ENCODE measurements at places on chromosomes 6 and 20. TPM values are rescaled to one million over a fixed set of nuclear protein-coding genes. Genes with fewer than 3 reads are reported as not detected.

The TTK gene
- polyA plus RNA-seq: 1.2 TPM

The ROMO1 gene
- 332 TPM for polyA plus RNA-seq

The VWA7 gene
- 2.8 TPM for polyA plus RNA-seq

The PGM3 gene
- polyA plus RNA-seq: 16.2 TPM

The BTNL2 gene
- not detected for polyA plus RNA-seq

The GABRR1 gene
- polyA plus RNA-seq: not detected

- DNase-seq: peak; percentile 87
Observed at GRCh38 chr6:36851149-36851614, 11.9 kb upstream of the CPNE5 start.

DNA sequence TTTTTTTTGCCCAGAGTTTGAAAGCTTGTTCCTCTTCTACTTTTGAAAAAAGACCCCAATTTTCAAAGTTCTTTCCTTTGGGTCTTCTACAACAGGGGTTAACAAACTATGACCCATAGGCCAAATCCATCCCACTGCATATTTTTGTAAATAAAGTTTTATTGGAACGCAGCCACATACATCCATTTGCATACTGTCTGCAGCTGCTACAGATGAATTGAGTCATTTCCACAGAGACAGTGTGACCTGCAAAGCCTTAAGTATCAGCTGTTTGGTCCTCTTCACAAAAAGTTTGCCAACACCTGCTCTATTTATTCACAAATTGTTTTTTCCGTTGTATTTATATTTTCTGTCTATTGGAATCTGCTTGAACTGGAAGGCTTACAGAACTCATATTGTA, 189.2 kb downstream of the TBC1D7 start:
- DNase-seq: no peak

DNA sequence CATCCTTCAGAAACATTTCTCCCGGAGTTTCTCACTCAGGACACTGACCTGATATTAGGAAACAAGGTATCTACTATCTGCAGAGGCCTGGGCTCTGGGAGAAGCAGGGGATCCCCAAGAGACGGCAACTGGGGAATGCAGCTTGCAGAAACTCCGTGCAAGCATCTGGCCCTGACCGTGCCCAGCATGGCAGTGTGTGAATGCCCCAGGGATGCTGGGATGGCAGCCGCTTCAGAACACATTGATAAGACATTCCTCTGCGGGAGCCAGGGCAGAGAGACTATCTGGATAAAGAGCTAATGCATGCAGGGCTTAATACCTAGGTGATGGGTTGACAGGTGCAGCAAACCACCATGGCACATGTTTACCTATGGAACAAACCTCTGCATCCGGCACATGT, 55.4 kb downstream of the NFATC2 start:
- DNase-seq: no peak

DNA sequence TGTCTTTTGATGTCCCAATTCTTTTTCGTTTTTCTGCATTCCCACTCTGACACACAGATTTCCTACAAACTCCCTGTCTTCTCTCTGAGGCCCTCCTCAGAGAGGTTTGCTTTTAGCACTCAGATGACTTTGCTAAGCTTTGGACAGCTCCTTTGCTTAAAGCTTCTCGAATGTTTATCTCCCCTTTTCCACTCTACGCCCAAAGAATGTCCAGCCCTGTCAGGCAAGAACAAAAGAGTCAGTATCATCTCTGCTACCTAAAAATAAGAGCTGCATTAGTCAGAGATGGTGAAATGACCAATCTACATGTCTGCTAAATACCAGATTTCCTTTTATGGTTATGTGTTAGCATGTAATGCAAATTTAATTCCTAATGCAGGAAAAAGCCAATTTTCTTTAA, 56.8 kb downstream of the PREP start:
- no peak for DNase-seq

DNA sequence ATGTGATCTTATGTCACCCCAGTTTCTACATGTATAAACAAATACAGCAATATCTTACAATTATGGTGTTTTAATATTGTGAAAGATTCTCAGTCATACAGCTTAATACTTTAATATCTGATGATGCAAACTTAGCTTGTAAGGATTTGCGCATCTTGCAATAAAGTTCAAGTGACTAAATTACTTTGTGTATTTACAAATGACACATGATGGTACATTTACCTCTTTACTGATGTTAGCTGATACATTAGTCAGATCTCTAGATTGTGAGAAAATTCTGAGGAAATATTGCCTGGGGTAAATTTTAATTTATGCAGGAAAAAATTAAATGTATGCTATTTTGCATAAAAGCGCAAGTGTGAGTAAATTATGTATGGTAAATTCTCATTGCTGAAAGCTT, 418.8 kb upstream of the MMS22L start:
- no peak for DNase-seq

DNA sequence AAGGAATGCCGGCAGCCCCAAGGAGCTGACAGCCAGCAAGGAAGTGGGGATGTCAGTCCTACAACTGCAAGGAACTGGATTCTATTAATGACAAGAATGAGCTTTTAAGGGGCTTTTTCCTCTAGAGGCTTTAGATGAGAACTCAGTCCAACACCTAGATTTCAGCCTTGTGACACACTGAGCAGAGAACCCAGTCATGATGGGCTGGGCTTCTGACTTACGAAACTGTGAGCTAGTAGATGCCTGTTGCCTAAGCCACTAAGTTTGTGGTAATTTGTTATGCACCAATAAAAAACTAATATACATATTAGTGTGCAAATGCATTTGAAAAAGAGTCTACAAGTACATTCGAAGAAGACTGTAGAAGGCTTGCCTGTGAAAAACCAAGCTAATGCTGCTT, 263.3 kb downstream of the SOX4 start:
- no peak for DNase-seq

DNA sequence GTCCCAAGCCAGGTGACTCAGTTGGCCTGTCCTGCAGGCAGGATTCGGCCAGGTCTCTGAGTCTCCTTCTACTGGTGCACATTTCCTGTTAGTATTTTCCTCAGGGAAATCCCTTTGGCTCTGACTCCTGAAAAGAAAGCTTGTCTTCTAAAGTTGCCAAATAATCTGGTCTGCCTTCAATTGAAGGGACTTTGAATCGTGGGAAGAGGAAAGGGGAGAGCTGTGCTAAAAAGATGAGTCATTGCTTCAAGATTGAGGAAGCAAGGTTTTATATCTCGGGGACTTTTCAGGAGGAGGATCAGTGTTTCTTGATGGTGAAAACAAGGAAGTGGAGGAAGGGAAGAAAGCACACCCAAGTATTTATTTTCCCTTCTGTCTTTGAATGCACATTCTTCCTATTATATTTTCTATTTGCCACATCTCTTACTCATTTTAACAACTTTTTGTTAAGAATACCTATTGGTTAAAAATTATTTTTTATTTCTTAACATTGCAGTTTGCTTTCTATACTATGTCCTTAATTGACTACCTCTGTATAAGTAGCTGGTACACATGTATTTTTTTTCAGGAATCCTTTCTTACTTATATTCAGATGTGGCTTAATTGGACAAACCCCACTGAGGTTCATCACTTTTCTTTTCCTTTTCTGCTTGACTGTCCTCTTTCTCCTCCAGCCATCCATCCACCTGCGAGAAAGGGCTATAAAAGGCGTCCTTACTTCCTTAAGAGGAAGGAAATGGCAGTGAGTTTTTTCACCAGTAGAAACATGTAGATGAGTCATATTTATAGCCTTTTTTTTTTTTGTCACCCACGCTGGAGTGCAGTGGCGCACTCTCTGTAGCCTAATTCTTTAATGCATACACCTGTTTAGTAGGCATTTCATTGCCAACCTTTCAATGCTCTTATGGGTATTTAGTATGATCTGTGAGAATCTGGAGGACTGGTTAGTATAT, 15.0 kb upstream of the IFNGR1 start:
- DNase-seq: no peak

DNA sequence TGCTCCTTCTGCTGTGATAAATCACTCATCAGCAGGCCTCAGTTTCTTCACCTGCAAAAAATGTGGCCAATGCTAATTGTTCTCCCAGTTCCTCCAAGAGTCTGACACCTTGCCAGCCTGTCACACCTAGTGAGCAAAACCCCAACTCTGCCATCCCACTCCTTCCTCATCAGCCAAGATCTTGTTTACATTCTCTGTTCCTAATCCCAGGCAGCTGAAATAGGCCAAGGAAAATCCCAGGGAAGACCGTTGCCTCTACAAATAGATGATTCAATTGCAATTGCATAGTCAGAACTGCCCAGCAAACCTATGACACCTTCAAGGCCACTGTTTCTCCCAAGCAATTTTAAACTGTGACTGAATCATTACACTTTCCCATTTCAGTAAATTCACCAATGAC, 78.7 kb downstream of the GMDS start:
- DNase-seq: no peak

- no peak for DNase-seq
Observed at GRCh38 chr6:135525594-135525993, 28.1 kb upstream of the AHI1 start.

DNA sequence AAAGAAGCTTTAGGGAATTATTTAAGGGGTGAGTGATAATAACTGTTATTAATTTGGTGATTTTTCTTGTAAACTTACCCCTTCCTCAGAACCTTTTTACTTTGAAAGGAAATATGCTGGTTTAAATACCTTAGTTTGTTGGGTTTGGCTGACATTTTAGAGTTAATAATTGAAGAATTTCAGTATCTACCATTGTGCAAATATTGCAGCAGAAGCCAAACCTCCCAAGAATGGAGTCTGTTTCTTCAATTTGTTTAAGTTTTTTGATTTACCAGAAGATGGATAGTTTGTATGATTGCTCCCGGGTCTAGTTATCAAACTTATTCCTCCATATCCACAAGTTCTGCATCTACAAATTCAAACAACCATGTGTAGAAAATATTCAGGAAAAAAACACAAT, 77.1 kb downstream of the ATRN start:
- no peak for DNase-seq

GRCh38 chr6:903761-904160, 210.8 kb upstream of the EXOC2 start:
- no peak for DNase-seq

DNA sequence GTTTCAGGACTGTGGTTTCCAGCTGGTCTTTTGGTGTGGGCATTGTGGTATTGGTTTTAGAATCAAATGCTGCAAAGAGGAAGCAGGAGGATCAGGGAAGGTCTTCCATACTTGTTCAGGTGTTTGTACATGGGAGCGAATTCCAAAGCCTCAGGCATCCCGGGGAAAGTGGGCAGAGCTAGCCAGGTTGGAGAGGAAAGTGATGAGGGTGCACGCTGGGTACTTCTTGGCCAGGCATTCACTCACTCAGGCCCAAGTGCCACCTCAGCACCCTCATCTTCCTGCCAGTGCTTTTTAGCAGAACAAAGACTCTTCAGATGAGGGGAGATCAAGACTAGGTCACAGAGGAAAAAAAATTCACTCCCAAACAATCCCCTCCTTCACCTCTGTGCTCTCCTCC, 241.1 kb upstream of the TBX18 start:
- DNase-seq: no peak

- peak; percentile 98 for DNase-seq
Observed at GRCh38 chr20:37327748-37328147, 18.2 kb upstream of the SRC start.

DNA sequence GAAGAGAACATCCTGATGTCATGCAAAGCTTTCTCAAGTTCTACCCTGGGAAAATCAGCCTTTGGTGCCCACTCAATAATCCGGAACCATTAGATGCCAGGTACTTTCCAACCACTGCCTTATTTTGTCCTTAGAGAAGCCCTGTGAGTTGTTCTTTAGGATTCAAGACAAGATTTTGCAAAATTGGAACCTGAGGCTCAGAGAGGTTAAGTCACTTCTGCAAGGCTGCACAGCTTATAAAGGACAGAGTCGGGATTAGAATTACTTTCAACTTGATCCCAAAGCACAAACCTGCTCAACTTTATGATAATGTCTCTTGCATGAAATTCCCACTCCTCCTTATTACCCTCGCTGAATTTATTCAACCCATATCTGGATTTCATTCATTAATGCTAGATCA, 287.2 kb downstream of the PTPRT start:
- DNase-seq: no peak

GRCh38 chr6:96521644-96522464, at the start of gene UFL1:
UFL1 (plus strand) TSS chr6:96521806; CDS start chr6:96521874, 68 bp downstream.
- peak; percentile 97 for DNase-seq

DNA sequence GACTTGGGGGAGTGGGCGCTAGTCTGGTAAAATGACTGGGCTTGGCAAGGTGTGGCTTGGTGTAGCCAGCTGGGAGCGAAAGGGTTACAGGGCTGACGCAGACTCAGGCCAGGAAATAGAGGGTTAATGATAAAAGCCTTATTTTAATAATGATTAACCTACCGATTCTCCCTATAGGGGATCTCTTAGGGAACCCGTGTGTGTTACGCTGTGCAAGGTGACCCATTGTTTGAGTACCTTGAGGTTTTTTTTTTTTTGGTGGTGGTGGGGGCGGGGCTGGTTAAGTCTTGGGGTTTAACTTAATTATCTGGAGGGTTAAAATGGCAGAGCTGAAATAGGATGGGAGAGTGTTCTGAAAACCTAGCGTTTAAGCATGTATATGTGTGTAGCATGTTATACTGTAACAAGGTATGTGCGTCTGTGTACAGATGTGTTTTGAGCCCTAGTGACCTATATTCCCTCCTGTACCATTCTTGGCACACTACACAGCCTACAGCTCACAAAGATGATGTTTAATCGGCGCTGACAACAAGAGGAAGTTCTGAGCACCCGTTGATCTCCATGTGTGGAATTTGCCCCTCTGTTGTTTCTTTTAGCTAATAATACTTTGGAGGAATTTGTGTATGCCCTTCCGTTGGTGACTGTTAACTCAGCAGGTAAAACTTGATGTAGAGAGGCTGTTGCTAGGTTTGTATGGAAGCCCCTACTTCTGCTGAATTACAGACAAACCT, 1.3 kb downstream of the CARMIL1 start:
- DNase-seq: no peak

Data from sigmoid colon (tissue), 7 donors.